Aorta (tissue), 5 donors: ENCODE measurements at places on chromosomes 11 and 22.

DNA sequence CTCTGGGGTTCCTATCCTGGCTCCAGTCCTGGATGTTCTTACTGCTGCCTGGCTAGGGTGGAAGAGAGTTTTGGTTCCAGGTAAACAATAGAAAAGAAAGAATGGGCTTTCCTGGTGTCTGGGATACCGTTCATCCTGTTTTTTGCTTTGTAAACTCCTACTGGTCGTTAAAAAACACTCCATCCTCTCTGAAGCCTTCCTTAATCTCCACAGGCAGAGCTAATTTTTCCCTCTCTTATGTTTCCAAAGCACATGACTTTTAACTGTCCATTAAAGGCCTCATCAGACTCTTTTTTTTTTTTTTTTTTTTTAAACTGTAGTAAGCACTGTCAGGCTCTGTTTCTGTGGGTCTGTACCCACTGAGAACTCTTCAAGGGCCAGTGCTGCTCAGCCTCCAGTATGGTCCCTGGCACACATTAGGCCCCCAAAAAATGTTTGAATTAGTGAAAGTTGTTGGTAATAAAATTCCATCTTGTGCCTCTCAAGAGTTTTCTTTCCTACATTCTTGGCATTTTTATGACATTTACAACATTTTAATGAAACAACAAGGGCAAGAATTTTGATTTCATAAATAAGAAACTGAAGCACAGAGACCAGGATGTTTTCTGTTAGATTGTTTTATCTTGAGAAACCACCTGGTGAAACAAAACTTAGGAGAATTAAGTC, 104.2 kb downstream of the TEAD1 start:
- no peak for DNase-seq

DNA sequence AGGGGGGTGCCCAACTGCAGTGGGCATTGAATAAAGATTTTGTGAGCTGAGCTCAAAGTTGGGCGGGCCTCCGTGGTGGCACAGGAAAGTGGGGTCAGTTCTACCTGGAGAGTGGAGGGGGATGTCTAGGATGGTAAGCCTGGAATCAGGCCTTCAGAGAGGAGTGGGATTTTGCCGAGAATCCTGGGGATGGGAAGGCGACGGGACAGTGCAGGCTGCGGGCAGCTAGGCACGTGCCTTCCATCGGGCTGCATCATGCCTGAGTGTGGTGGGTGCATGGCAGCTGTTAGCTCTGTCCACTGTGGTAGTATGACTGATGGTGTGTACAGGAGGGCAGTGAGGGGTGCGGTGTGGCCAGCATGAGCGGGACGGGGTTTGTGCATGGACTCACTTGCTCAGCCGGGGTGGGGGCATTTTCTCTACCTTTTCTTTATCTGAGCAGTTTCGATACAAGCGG, 3.6 kb downstream of the SHANK3 start:
- DNase-seq = no peak

DNA sequence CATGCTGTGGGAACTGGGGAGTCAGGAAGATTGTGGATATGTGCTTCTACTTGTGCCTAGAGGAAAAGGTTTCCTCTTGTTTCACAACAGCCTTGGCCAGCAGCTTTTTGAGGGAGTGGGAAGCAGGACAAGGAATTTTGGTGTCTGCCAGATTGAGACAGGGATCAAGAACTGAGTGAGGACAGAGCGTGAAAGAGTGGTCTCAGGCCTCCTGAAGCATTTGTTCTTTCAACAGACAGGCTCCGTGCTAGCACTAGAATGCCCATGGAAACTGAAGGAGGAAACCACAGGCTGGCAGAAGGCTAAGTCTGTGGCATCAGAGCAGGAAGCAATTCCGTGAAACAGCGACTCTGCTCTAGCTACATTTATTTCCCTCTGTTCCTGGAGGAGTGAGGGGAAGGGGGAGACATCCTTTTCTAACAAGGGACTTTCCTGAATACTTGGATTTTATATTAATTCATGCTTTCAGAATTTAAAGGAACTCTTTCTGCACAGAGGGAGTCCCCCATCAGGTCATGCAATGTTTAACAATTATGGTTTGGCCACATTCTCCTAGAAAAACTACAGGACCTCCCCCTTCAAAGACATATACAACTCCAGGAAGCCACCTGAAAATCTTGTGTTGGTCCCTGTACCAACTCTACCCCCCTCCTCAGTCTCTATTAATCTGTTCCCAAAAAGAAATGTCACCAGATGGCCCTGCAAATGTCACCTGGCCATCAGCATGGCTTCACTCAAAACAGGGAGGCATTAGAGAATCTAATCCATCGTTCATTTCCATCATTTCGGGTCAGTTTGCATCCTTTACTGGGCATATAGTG, 96.1 kb downstream of the SYT9 start:
- no peak for DNase-seq

- DNase-seq = no peak
Measured at GRCh38 chr22:24128021-24128420, 53.3 kb upstream of the SUSD2 start.

GRCh38 chr22:39907047-39907446, 6.2 kb downstream of the GRAP2 start:
- no peak for DNase-seq
